ENCODE measurements at places on chromosomes 4 and X. TPM values are rescaled to one million over a fixed set of nuclear protein-coding genes. Genes with fewer than 3 reads are reported as not detected.

The XG gene
- not detected for total RNA-seq

The PPAT gene
- 44.1 TPM for total RNA-seq

GRCh38 chr4:89746377-89746776 is 90.6 kb downstream of the SNCA start:
- no peak for DNase-seq
- no peak overlapping the region for H3K4me3 ChIP-seq
- H3K4me1 ChIP-seq: no peaks in the 10 kb centered on the region
- no peaks in the 10 kb centered on the region for H3K36me3 ChIP-seq

DNA sequence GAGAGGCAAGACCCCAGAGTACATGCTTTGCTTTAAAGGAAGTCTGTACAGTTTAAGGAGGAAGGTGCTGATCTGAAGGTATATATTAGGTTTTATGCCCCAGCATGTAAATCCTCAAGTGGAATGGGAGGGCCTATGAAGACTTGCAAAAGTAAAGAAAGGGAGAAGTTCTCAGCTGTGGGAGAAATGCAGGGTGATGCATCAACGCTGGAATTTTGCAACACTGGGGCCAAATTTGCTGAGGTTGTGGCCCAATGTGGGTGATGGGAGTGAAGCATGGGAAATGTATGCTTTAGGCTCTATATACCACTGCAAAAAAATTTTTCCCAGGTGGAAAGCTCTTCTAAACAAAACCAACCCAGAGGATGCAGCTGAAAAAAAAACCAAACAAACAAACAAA is 33.8 kb upstream of the GPR174 start:
- no peak overlapping the region for H3K4me3 ChIP-seq
- DNase-seq: no peak
- peaks cover 61% of the 10 kb centered on the region for H3K4me1 ChIP-seq

- no peak overlapping the region for H3K4me3 ChIP-seq
- peaks cover 1% of the 10 kb centered on the region for H3K27me3 ChIP-seq
- H3K36me3 ChIP-seq: no peaks in the 10 kb centered on the region
Observed at GRCh38 chrX:72043636-72044035, 88.1 kb downstream of the RTL5 start.

The DUSP9 gene
- total RNA-seq: 0.14 TPM

The GPC4 gene
- total RNA-seq: not detected

GRCh38 chr4:89109841-89110540 is 1.3 kb upstream of the TIGD2 start:
- no peak overlapping the region for H3K27ac ChIP-seq
- DNase-seq: no peak
- H3K36me3 ChIP-seq: peaks cover 22% of the 10 kb centered on the region
- H3K27me3 ChIP-seq: peaks cover 11% of the 10 kb centered on the region
- peak overlapping the region; percentile 66 for H3K4me3 ChIP-seq

DNA sequence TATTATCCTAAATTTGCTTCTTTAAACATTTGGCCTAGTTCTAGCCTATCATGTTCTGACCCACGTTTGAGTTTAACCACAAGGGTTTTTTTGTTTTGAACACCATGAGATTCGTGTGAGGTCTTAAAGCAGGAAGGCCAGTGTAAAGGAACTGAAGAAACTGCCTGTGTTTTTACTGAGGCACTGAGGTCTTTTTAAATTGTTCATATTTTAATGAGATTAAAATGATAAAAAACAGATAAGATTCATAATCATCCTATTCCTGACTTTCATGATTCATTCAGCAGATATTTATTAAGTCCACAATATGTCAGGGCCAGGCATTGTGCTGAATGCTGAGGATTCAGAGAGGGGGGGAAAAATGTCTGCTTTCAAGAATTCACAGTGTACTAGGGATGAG is 3.2 kb downstream of the RPS6KA3 start:
- no peaks in the 10 kb centered on the region for H3K27me3 ChIP-seq
- peak overlapping the region; percentile 86 for H3K4me3 ChIP-seq
- no peak for DNase-seq
- peaks cover 33% of the 10 kb centered on the region for H3K4me1 ChIP-seq
- H3K36me3 ChIP-seq: peaks cover 8% of the 10 kb centered on the region
- peak overlapping the region; percentile 90 for H3K27ac ChIP-seq

GRCh38 chr4:80096175-80096850 is 23.3 kb upstream of the ANTXR2 start:
- no peak for DNase-seq
- no peak overlapping the region for H3K4me3 ChIP-seq
- peaks cover 1% of the 10 kb centered on the region for H3K27me3 ChIP-seq
- no peak overlapping the region for H3K27ac ChIP-seq

The MTCP1 gene
- total RNA-seq: 23.4 TPM

- DNase-seq: no peak
- no peaks in the 10 kb centered on the region for H3K36me3 ChIP-seq
- H3K27me3 ChIP-seq: no peaks in the 10 kb centered on the region
- H3K4me1 ChIP-seq: no peaks in the 10 kb centered on the region
- H3K4me3 ChIP-seq: no peak overlapping the region
Observed at GRCh38 chrX:26376037-26376708, 160.2 kb downstream of the MAGEB5 start.

The HOPX gene
- 55.8 TPM for total RNA-seq

DNA sequence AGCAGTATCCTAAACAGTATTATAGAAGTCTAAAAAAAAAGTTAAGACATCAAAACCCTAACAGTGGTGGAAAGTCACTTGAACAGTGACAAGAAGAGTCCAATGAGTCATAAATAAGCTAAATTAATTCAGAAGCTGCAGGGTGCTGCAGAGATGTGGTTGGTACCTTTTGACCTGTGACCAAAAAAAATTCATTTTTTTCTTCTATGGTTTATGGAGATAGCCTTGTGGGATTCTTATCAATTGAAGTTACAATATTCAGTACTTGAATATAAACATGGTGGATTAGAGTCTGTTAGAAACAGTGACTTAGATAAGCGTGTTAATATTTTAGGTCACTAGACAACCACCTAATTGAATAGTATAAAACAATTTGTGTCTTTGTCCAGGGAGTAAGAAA is 35.4 kb downstream of the CCSER1 start:
- H3K27ac ChIP-seq: no peak overlapping the region
- no peaks in the 10 kb centered on the region for H3K4me1 ChIP-seq
- H3K4me3 ChIP-seq: no peak overlapping the region
- H3K36me3 ChIP-seq: no peaks in the 10 kb centered on the region
- H3K27me3 ChIP-seq: no peaks in the 10 kb centered on the region

GRCh38 chr4:155931634-155932033 is 22.0 kb downstream of the CTSO start:
- H3K36me3 ChIP-seq: peaks cover 23% of the 10 kb centered on the region
- no peak overlapping the region for H3K4me3 ChIP-seq
- H3K27ac ChIP-seq: no peak overlapping the region
- no peaks in the 10 kb centered on the region for H3K27me3 ChIP-seq
- DNase-seq: no peak

DNA sequence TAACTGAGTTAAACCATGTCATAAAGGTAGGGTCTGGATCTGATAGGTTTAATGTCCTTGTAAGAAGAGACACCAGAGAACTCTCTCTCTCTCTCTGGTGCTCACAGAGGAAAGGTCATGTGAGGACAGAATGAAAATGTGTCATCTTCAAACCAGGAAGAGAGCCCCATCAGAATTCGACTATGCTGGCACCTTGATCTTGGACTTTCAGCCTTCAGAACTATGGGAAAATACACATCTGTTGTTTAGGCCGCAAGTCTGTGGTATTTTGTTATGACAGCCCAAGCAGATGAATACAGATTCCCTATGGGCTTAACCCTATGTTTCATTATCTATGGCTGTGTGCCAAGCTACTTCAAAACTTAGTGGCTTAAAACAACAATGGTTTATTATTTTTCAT is 105.5 kb upstream of the DDIT4L start:
- no peaks in the 10 kb centered on the region for H3K27me3 ChIP-seq
- no peaks in the 10 kb centered on the region for H3K36me3 ChIP-seq
- H3K27ac ChIP-seq: no peak overlapping the region
- no peak for DNase-seq

- no peak overlapping the region for H3K4me3 ChIP-seq
- H3K27ac ChIP-seq: no peak overlapping the region
- no peaks in the 10 kb centered on the region for H3K36me3 ChIP-seq
- H3K4me1 ChIP-seq: peaks cover 27% of the 10 kb centered on the region
- peaks cover 19% of the 10 kb centered on the region for H3K27me3 ChIP-seq
Observed at GRCh38 chrX:72020788-72021187, 110.1 kb downstream of the NHSL2 start.

GRCh38 chr4:184899261-184900134 is 73.7 kb upstream of the ACSL1 start:
- no peak overlapping the region for H3K27ac ChIP-seq
- peaks cover 2% of the 10 kb centered on the region for H3K27me3 ChIP-seq
- H3K36me3 ChIP-seq: no peaks in the 10 kb centered on the region
- DNase-seq: no peak
- H3K4me1 ChIP-seq: no peaks in the 10 kb centered on the region

DNA sequence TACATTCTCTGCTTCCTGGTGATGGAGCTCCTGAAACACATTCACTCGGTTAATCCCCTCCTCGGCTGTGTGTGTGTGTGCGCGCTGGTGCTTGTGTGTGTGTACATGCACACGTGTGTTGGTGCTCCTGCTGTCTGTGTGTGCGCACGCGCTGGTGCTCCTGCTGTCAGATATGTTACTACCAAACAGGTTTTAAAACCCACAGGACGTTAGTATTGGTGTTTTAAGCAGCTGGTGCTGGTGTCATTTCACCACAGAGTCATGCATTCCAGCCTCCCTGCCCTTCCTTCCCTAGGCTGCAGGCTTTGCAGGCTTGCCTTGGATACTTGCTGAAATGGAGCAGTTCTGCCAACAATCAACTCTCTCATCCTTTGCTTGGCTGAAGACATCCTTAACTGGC is 48.1 kb upstream of the CPLX1 start:
- H3K27ac ChIP-seq: no peak overlapping the region
- peaks cover 11% of the 10 kb centered on the region for H3K4me1 ChIP-seq
- no peak for DNase-seq
- no peak overlapping the region for H3K4me3 ChIP-seq

GRCh38 chr4:113666386-113667114 is 95.0 kb downstream of the CAMK2D start:
- DNase-seq: no peak
- peaks cover 17% of the 10 kb centered on the region for H3K36me3 ChIP-seq
- peak overlapping the region; percentile 11 for H3K27ac ChIP-seq

The SATL1 gene
- total RNA-seq: not detected

DNA sequence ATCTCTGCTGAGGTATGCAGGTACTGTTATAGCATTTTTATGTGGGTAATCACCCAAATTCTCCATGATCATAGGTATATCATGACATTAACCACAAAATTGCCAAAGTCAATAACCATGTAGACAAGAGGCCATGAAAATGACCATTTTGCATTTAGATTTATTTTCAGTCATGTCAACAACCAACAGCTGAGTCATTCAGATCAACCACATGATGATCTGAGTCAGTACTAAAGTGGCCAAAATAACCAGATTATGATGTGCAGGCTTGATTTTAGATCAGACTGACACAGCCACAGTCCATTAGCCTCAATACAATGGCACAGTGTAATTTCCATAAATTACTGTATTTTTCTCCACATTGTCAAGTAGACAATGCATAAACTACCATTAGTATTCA is 240.5 kb downstream of the GRIA3 start:
- H3K4me3 ChIP-seq: no peak overlapping the region
- no peaks in the 10 kb centered on the region for H3K4me1 ChIP-seq
- no peaks in the 10 kb centered on the region for H3K36me3 ChIP-seq
- no peak for DNase-seq
- H3K27ac ChIP-seq: no peak overlapping the region

GRCh38 chrX:150581093-150581775 is 12.8 kb downstream of the MTM1 start:
- no peak overlapping the region for H3K4me3 ChIP-seq
- no peaks in the 10 kb centered on the region for H3K27me3 ChIP-seq
- H3K4me1 ChIP-seq: peaks cover 54% of the 10 kb centered on the region
- peaks cover 3% of the 10 kb centered on the region for H3K36me3 ChIP-seq
- DNase-seq: no peak

The KLHL34 gene
- total RNA-seq: 0.77 TPM

All from activated CD8-positive, alpha-beta T cell treated with anti-CD3 and anti-CD28 coated beads for 36 hours (primary cell).